GM20000 (cell line): ENCODE measurements at places on chromosomes 3 and 15.

GRCh38 chr3:186052096-186052840 is 56.6 kb downstream of the ETV5 start:
- DNase-seq = no peak

DNA sequence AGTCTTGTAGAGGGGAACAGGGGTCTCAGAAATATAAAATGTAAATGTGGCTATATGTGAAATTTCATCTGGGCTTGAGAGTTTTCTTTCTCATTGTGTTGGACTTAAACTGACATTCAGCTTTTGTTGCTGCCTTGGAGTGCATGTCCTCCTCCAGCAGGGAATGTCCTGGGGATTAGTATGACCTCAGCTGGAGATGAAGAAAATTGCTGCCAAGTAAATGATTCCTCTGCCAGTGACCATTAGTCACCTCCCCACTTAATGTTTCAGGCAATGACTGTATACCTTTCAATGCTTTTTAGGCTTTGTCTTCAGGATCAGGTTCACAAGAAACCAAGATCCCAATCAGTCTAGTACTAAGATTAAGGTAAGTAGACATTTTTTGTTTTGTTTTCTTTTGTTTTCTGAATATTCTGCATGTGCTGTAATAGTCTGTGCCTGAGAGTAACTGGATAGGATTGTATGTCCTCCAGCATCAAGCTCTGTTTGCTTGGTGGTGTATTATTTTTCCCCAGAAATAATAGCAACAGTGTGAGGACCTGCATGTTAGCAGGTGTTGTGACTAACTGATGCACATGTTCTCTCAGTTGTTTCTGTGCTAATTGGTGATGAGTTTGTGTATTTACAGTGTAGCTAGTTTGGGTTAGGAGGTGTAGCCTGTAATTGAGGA is 18.1 kb upstream of the SLC22A13 start:
- DNase-seq = no peak

DNA sequence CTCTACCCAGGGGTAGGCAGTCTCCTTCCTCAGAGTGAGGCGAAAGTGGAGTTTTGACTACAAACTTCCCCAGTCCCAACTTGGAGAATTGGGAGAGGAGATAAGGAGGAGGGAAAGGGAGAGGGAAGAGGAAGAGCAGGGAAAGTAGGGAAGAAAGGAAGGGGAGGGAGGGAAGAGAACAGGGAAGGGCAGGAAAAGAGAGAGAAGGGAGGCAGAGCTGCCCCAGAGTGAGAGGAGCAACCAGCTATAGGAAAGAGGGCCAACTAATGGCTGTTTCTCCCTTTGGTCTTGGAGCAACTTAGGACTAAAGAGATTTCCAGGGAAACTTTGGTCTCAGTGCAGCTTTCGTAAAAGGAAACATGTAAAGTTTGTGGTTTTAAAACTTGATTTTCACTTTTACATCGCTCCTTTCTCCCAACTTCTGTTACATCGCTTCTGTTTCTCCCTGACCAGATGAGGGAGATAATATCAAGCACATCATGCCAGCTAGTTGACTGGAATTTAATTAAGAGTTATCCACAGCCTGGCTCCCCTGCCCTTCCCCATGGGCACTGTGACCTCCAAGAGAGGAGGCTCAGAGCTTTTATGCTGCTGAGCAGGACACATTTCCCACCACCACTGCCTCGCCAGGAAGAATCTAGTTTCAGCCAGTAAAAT is 1.4 kb downstream of the CA12 start:
- DNase-seq = no peak

DNA sequence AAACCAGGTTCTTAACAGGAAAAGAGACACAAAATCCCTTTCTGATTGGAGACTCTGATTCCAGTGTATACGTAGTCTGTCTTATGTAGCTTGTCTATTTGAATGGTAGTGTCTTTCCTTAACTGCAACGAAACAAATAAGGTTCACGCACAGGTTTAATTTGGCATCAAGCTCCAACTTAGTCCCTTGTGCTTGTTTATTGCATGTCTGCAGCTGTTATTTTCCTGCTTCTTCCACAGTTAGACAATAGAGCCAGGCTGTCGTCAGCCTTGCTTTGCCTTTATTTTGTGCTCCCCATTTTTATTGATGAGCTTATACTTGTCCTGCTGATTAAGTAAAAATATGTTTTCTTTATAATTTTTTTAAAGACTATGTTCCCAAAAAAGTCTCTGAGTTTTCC is 152.7 kb upstream of the CDIN1 start:
- no peak for DNase-seq

- DNase-seq = no peak
These were observed 118.5 kb upstream of the KCNMB2 start for GRCh38 chr3:178417736-178418135.

GRCh38 chr3:53009826-53010539 is 35.9 kb downstream of the SFMBT1 start:
- DNase-seq = peak; percentile 17

GRCh38 chr3:2923390-2923789 is 186.8 kb downstream of the IL5RA start:
- DNase-seq = no peak

GRCh38 chr15:25510146-25510545 is 71.3 kb upstream of the UBE3A start:
- no peak for DNase-seq

- DNase-seq = no peak
These were observed 23.0 kb downstream of the ACAD9 start for GRCh38 chr3:128902426-128902825.

GRCh38 chr15:62323353-62323890 is 158.3 kb upstream of the C2CD4B start:
- DNase-seq = no peak

DNA sequence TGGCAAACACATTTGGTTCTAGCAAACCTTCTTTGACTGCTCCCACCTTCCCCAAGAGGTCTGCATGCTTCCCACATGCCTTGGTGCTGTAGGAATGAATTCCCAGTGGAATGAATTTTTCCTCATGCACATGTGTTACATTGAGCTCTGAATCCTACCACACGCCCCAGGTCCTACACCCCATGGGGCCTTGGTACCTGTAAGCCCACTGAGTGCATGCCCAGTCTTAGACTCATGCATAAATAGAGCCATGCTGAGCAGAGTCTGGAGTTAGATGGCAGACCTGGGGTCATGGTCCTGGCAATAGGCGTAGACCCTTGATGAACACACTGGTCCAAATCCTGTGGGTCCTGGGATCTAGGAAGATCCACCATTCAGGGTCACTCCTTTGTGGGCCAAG is 81.8 kb downstream of the EPHB1 start:
- DNase-seq = no peak
